ENCODE measurements at places on chromosomes 7 and 10.

DNA sequence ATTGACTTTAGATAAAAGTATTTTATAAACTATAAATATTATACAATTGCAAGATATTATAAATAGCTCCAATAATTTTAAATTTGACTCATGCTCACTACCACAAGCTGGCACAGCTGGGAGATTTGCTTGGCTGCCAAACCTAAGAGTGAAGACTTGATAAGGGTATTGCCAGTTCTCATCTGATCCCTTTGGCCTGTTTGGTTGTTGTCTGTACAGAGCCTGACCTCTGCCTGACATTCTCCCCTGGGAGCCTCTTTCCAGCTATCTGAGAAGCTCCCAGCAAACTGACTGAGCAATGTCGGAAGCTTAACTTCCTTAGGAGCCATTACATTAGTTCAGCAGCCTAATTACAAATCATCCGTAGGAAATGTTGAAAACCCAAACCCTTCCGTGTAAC lies 10.2 kb upstream of the LMOD2 start:
- no peak for DNase-seq

- DNase-seq = no peak
Observed at GRCh38 chr10:109275960-109276359, 647.4 kb downstream of the XPNPEP1 start.

DNA sequence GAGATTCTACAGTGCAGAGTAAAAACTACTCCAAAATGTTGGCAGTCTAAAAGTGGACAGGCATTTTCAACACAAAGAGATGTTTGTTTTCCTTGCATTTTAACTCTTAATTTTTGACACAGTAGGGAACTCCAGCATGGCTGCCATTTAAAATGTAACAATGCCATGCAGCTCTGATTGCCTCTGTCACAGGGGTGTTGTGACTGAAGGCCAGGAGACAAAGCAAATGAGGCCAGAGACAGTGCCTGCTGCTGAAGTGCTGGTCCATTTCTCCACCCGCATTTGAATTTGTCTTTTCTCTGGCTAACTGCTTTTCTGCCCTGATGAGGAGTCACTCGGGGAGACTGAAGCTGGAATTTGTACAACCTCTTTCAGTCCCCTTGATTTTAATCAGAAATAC lies 710.6 kb upstream of the GALNT17 start:
- no peak for DNase-seq

- no peak for DNase-seq
Observed at GRCh38 chr7:112255388-112255720, 48.9 kb downstream of the ZNF277 start.

DNA sequence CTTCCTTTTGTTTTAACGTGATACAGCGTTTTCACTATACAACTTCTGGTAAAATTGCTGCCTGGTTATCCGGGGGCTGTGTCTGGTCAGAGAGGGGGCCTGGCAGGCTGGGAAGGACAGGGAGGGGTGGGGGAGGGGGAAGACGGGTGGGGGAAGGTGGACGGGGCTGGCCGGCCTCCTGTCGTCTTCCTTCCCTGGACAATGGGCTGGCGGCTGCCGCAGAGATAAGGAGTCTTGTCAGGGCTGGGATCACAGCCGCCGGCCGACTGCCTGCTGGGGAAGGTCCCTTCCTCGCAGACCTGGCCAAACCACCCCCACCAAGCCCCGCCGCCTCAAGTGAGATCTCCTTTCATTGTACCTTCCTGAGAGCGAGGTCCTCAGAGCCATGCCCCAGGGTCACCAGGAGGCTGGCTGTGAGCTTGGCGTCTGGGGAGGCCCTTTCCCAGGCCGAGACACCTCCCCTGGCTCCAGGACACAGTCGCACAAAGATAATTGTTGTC lies 151.2 kb upstream of the TNRC18 start:
- no peak for DNase-seq

GRCh38 chr7:3029138-3029537 lies 14.5 kb downstream of the CARD11 start:
- no peak for DNase-seq

- no peak for DNase-seq
Observed at GRCh38 chr10:58970160-58970915, 206.1 kb upstream of the PHYHIPL start.

GRCh38 chr10:96270571-96270970 lies 798 bp downstream of the BLNK start:
- DNase-seq = no peak

- DNase-seq = no peak
Observed at GRCh38 chr7:26188206-26188956, 12.2 kb downstream of the HNRNPA2B1 start.

DNA sequence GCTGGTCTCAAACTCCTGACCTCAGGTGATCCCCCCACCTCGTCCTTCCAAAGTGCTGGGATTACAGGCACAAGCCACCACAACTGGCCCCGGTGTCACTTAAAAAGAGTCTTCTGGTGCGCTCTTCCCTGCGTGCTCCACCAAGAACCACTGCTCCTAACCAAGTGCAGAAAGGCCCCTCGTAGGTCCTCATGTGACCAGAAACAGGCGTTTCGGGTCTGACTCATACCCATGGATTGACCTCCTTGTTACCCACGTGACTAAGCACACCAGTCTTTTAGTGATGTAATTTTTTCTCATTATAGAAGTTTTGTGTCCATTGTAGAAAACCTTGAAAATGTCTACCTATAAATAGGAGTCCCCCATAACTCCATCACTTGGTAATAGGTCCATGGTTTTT lies 13.9 kb downstream of the FKBP6 start:
- no peak for DNase-seq

DNA sequence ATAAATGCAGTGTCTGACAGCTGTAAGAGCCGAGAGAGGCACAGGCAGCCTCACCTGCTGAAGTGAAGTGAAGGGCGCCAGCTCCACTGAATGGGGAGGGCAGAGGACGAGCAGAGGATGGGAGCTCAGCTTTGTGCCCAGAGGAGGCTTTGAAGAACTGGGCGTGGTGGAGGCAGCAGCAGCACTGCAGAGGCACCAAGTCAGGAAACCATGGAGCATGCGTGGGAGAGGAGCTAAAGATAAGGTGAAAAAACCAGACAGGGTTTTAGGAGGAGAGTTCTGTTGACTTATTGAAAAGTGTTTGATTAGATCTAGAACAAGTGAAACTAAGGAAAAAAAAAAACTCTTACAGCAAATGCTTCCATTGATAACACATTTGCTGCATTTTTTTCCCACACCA lies 216.4 kb downstream of the CXCL12 start:
- no peak for DNase-seq

GRCh38 chr10:19816411-19817230 lies at the start of gene PLXDC2:
PLXDC2 (plus strand) TSS chr10:19816432.
- DNase-seq = no peak

DNA sequence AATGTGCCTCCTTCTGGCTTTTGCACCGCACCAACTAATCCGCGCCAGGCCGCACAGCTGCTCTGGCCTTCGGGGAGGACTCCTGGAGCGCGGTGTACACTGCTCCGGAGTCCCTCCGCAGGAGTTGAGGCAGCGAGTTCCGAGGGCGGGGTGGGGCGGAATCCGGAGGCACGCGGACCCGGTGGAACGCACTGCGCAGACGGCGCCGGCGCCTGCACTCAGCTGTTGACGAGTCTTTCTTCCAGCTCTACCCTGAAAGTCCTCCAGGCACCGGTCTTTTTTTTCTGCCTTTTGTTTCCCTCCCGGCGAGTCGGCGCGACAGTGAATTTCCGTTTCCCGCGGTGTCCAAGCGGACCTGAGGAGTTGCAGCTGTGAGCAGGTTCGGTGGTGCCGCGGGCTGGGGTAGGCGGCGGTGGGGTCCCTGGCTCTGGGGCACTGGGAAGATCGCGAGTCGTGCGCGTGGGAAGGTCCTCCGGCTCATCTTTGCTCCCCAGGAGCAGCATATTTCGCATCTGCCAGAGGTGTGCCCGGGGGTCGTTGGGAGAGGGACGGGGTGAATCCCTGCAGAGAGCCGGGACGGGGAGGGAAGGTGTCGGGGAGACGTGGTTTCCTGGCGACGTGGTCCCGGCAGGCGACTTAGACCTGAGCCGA lies 44.1 kb downstream of the SFTPD start:
- peak; percentile 26 for DNase-seq

Data from activated CD4-positive, alpha-beta T cell treated with anti-CD3 and anti-CD28 coated beads, Interleukin-2, amount 50 U/mL, for 24 hours (primary cell).